Psoas muscle (tissue), 8 donors: ENCODE measurements at places on chromosomes 1 and 21.

- no peak for DNase-seq
These were observed 1.6 kb downstream of the SLC30A1 start for GRCh38 chr1:211577277-211577818.

GRCh38 chr1:34052565-34052964 is 112.5 kb downstream of the CSMD2 start:
- no peak for DNase-seq

- DNase-seq = no peak
These were observed 1122.9 kb upstream of the B3GALT2 start for GRCh38 chr1:194309269-194309668.

GRCh38 chr1:55212349-55213150 is 2.6 kb downstream of the USP24 start:
- no peak for DNase-seq

DNA sequence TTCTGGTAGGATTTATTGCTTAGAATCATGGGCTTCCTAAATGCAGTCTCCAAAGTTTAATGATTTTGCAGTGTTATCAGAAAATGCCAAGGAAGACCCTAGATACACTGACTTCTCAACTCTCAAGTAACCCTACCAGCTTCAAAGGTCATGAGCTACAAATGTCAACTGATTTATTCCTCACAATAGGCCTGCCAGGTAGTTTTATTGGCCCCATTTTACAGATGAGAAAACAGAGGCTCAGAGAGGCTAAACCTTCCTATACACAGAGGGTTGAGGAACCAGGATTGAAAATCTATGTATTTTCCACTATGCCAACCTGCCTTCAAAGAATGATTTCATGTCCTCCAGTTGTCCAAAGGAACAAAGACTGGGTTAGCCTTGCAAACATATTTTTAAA is 384.4 kb upstream of the POU3F1 start:
- no peak for DNase-seq

DNA sequence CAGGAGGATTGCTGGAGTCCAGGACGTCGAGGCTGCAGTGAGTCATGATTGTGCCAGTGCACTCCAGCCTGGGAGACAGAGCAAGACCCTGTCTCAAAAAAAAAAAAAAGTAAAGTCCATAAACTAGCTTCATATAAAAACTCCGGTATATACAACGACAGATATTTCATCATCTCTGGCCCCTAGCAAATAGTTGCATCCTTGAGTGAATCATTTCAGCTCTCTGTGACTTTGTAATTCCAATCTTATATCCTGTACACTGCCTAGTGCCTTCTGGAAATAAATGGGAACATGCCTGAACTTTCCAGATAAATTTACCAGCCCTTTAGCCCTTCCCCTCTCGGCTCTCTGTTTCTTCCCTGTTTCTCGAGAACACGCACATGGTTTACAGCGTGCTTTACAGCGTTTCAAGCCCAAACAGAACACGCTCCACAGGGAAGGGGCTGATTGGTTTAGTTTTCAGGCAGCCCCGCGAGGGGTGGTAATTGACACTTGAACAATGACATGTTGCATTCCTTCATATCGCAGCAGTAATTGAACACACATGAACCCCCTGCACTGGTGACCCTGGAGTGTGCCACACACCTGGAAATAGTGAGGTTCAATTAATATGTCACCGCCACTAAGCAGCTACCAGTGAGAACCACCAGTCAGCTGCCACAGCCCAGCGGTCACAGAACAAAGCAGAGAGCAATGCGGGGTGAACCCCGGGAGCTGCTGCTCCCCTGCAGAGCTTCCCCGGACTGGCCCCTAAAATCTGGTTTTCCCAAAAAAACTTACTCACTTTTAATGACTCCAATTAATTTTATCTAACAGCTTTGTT is 35.7 kb upstream of the SIM2 start:
- no peak for DNase-seq
